ENCODE measurements at places on chromosomes 12 and 14.

DNA sequence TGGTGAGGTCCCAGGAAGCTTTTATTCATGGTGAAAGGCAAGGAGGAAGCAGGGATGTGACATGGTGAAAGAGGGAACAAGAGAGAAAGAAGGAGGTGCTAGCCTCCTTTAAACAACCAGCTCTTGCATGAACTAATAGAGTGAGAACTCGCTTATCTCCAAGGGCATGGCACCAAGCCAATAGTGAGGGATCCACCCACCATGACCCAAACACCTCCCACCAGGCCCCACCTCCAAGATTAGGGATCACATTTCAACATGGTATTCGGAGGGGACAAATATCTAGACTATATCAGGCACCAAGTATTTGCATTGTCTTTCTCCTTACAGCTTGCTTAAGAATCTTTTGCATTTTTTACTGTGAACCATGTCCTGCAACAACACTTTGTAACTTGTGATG, 91.9 kb upstream of the DHRS4 start:
- no peak for DNase-seq

- no peak for DNase-seq
Measured at GRCh38 chr12:75848961-75849360, 182.6 kb downstream of the PHLDA1 start.

- DNase-seq, result no peak
Measured at GRCh38 chr12:89797436-89797835, 88.8 kb upstream of the ATP2B1 start.

GRCh38 chr12:65660836-65661235, 163.4 kb upstream of the HMGA2 start:
- no peak for DNase-seq

- DNase-seq, result no peak
Measured at GRCh38 chr12:40011775-40012129, 94.1 kb downstream of the SLC2A13 start.

DNA sequence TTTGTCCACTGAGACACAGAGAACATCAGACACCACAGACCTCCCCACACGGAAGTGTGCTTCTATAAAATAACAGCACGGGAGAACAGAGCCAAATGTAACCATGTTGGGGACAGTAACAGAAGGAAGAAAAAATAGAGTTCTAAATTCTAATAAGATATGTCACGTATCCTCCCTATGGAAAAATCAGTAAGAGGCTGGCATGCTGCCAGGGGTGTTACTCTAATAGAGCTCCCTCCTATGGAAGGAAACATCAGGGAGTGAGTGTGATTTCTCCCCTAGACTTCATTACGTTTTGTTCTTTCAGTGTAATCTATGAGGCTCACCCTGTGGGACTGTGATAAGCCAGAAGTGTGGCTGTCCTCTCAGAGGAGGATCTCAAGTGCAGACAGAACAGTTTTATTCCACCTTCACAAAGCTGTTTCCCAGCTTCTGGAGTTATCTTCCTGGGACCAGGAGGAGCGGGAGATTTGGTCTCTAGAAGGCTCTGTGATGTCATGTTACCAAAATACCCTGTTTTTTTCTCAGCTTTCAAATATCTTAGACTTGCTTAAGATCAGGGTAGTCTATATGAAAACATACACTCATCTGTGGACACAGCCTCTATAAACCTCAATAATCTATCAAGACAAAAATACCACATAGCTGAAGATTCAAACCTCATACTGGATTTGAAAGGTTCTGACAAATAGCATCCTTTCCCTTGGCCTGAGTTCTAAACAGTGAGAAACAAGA, 69.3 kb downstream of the ZFC3H1 start:
- no peak for DNase-seq

DNA sequence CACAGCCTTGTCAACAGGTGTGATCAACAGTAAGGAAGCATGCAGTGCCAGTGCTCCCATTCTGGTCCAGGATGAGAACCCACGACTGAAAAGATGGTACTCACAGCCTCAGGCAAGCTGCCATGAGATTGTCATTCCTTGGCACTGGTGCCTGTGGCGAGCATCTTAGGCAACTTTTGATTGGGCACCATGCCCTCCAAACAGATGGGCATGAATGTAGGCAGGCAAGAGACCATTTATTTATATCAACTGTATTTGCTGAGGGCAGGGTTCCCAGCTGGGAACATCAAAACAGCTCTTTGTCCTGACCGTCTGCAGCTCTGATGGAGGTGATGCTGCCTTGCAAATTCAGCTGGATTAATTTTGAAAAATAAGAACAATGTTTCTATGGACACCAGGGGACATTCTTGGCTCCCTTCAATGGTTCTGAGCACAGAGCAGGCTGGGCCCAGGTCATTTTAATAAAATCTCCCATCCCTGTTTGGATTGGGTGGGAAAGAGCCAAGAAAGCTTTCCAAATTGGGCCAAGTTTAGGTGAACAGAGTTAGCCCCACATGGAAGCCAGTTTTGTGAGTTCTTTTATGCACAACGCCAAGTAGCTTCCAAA, 522.5 kb downstream of the RMST start:
- DNase-seq, result no peak

DNA sequence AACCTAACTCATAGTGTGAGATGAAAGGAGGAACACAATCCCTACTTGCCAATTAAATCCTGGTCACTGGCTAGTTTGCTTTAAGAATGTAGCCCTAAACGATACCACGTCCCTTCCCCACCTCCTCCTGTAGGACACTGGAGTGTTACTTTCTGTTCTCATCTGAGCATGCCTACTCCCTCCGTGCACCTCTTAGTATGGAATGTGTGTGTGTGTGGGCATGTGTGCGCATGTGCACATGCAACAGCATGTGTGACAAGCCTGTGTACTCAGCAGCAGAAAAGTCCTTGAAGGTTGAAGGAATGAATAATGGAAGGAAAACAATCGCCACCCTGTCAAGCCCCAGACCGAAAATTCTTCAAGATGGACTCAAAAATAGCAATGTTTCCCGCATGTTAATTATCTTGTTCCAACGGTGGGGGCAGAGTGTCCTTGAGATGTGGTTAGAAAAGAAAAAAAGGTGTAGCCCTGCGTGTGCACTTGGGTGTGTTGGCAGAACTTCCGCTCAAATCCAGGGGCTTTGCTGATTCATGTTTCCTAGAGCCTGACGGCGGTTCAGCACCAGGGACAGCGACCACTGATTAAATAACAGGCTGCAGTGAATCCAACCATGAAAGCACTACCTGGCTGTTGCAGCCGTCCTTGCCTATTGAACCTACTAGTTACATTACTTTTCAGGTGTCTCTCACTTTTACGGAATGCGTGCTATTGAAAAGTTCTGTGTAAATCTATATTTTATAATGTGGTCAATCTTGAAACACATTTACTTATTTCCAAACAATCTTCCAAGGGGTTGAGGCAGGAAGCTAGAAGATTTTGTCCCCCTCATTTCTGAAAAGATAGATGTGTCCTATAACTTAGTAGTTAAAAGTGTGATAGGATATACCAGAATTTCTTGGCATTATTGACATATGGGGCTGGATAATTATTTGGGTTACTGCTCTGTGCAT, 79.8 kb downstream of the SRRM4 start:
- DNase-seq, result no peak

- DNase-seq, result no peak
Measured at GRCh38 chr14:30621354-30621939, 672 bp upstream of the SCFD1 start.

DNA sequence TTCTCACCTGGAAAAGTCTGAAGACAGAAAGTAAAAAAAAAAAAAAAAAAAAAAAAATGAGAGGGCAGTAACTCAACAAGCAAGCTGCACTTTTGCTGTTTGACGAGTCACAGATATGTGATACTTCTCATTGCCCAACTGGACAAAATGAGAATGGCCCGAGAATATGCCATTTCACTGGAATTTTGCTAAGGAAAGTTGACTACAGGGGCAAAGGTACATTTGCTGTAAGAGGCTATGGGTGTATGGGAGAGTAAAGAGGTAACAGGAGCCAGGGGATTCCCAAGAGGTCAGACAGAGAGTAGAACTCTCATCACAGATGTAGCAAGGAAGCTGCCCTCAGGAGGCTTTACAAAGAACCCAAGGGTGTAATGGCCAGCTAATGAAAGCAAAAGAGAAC, 22.9 kb downstream of the KIF21A start:
- no peak for DNase-seq

DNA sequence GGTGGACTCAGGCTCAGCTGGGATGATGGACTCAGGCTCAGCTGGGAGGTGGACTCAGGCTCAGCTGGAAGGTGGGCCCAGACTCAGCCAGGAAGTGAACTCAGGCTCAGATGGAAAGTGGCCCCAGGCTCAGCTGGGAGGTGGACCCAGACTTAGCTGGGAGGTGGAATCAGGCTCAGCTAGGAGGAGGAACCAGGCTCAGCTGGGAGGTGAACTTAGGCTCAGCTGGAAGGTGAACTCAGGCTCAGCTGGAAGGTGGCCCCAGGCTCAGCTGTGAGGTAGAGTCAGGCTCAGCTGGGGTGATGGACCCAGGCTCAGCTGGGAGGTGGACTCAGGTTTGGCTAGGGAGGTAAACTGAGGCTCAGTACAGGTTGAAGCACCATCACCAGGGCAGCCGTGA, 21.8 kb upstream of the C14orf180 start:
- DNase-seq, result no peak

GRCh38 chr12:12714276-12715021, 2.7 kb upstream of the CDKN1B start:
- no peak for DNase-seq

- no peak for DNase-seq
Measured at GRCh38 chr12:79371226-79371625, 319.5 kb downstream of the PAWR start.

DNA sequence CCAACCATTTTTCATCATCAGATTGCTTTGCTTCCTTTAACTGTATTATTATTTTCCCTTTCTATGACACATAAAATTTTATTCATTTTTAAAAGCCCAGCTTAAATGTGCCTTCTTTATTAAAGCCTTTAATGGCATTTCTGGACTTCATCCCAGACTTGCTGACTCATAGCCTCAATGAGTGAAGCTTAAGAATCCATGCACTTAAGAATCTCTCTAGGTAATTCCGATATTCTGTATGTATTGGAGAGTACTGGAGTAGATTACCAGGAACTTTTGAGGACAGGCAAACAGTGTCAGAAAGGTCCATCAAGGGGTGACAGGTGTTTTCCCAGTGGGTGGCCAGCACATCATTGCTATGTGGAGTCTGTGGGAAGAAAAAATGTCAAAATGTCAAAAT, 107.9 kb downstream of the PTPRQ start:
- DNase-seq, result no peak

DNA sequence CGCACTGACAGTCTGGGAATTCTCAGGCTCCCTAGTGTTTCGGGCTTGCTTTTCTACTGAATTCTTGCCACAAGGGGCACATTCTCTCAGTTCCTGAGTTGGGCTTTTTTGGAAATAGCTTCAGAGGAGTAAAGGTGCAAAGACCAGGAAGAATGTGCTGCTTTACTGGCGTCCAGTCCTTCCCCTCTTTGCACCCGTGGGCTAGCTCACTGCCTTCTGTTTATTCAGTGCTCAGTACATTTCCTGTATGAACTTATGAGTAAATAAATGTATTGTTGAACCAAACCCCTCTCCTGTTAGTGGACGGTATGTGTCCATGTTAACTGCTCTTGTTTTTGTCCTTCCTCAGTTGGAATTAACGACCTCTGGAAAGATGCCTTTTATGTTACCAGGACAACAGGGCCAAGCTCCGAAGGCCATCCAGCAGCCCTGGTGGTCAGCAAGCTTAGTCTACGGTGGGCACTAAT, 24.0 kb downstream of the GSG1 start:
- DNase-seq, result no peak

Data from stimulated activated CD8-positive, alpha-beta memory T cell treated with anti-CD3 and anti-CD28 coated beads, Interleukin-2, amount 100 ng/mL, for 1 hour (primary cell).